ENCODE measurements at places on chromosomes 16 and 17.
A peak's percentile ranks its signal among the peaks of the same experiment; 100 is the strongest.

DNA sequence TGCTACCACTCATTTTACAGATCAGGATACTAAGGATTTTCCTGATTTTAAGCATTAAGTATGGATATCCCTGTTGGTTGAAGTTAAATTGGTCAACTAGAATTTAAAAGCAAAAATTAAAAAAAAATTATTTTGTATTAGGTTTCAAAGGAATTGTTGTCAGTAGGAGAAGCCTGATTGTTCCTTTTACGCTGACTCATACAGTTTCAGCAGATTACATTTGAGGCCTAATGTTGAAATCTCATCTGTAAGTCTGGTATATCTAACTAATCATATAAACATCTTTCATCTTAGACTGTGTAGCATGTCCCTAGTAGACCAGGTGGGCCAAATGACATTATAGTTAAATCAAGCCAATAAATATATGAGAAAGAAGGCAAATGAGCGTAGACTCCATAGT is 83.5 kb downstream of the FTO start:
- no peak for DNase-seq

- DNase-seq = no peak
Observed at GRCh38 chr17:83083368-83084201, 4.2 kb downstream of the METRNL start.

GRCh38 chr17:12302711-12303110 is 282.0 kb downstream of the MAP2K4 start:
- DNase-seq = no peak

DNA sequence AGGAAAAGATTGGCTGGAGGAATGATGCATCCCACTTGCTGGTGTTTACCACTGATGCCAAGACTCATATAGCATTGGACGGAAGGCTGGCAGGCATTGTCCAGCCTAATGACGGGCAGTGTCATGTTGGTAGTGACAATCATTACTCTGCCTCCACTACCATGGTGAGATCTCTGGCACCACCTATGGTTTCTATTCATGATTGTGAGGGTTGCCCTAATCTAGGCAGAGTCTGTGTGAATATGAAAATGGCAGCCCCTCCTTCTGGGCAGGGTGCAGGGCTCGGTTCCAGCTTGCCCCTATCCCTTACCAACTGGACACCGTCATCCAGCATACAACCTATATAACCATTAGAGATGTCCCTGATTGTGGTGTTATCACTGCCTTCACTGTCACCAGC is 33.4 kb downstream of the ITGB3 start:
- no peak for DNase-seq

DNA sequence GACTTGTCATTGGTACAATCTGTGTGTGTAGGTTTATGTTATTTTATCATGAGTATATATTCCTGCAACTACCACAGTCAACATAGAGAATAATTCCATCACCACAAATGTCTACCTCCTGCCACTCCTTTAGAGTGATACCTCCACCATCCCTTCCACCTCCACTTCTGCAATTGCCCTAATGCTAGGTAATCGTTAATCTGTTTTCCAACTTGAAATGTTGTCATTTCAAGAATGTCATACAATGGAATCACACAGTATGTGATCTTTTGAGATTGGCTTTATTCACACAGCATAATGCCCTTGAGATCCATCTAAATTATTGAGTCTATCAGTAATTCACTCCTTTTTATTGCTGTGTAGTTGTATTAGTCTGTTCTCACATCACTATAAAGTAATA is 414.8 kb upstream of the C16orf82 start:
- DNase-seq = no peak

GRCh38 chr17:59296190-59296589 is 35.3 kb upstream of the YPEL2 start:
- no peak for DNase-seq

DNA sequence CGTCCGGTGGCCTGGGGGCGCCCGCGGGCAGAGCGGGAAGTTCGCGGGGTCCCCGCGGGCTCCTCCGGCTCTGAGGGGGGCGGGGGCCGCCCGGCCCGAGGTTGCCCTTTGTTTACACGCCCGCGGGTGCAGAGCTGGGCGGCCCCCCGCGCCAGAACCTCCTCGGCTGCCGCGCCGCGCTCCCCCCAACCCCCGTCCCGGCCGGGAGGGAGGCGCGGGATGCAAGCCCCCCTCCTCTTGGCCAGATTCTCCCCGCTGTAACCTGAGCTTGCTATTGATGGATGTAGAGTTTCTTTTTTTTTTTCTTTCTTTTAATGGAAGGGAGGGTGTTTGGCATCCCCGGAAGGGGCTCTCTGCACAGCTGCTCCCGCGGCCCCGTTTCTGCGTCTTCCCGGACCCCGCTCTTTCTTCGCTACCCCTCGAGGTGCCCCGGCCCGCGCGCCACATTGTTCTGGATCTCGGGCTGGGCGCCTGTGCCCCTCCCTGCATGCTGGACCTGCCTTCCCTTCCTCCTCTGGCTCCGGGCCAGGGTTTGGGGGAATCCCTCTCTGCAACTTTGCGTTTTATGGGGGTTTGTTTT is 646 bp downstream of the CBX2 start:
- DNase-seq = no peak

DNA sequence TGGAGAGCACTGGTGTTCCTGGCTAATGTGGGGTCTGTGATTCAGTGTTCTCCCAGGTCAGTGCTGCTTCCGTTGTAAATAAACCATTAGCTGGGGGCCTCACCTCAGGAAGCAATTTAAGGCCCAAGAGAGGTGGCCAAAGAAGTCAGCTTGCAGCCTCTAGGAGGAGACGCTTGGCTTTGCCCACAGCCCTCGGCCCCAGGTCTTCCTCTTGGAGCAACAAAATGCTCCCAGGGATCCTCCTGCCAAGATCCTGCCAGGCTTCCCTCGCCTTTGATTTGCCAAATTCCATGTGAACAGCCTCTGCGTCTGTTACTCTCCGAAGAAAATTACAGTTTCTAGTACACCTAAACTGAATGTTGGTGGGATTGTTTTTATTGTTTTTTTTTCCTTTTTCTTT is 62.4 kb upstream of the TBX2 start:
- DNase-seq = no peak

DNA sequence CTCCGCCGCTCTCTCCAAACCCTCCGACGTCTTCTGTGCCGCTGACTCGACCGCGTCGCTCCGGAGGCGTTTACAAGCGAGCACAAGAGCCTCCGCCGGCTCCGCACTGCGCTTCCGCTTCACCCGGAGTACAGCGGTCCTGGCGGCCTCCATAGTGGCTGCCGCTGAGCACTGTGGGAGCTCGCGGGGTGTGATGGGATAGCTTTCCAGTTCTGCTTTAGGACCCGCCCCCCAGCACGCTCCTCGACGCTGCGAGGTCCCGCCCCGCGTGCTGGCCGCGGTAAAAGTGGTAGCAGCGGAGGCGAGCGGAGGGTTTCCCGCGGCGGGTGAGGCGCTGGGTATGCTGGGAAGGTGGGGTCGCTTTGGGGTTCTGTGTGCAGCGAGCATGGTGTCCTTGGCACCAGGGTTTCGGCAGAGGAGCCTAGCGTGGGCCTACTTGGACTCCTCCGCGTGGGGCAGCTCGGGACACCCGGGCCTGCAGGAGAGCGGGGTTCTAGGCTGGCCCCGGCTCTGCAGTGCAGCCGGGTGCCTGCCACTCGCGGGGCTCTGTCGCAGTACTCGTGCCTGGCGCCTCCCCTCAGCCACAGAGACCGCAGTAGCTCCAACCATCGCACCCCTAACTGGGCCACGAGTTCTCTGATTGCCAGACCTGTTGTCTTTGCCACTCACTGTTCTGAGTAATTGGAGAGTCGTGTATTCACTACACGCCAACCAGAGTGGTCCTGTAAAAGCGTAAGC is at the start of the genes PRMT7 and SLC7A6OS:
TSS of gene PRMT7 (plus strand) at position 246 of the 738 bp plus-strand sequence. CDS start 4,961 bp downstream, outside the sequence.
TSS of gene SLC7A6OS (minus strand) at position 173 of the 738 bp plus-strand sequence. CDS start at position 153, 20 bp downstream.
- DNase-seq = peak; percentile 73

DNA sequence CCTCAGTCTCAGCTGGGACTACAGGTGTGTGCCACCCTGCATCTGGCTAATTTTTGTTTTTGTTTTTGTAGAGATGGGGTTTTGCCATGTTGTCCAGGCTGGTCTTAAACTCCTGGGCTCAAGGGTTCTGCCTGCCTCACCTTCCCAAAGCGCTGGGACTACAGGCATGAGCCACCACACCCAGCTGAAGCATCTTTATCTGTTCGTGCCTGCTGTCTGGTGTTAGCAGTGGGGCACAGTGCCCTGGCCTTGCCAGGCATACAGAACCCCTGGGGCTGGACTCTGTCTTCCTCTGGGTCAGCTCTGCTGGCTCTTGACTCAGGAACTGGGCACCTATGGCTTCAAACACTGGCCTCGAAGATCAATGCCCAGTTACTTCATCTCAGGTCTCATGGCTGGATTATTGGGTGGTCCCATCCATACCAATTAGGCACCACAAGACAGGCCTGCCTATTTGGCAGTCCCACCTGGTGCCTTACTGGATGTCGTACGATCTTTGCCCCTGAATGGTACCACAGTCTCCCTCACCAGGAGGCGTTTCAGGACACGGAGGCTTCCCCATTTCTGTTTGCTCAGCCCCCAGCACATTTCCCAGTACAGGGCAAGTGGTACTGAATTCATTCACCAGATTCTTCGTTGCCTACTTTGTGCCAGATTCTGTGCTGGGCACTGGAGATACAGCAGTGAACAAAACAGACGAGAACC is 99.3 kb downstream of the RAB11FIP4 start:
- no peak for DNase-seq

GRCh38 chr17:47276868-47277267 is 23.2 kb downstream of the ITGB3 start:
- DNase-seq = peak; percentile 28
